ENCODE measurements at places on chromosomes 16 and 17.

DNA sequence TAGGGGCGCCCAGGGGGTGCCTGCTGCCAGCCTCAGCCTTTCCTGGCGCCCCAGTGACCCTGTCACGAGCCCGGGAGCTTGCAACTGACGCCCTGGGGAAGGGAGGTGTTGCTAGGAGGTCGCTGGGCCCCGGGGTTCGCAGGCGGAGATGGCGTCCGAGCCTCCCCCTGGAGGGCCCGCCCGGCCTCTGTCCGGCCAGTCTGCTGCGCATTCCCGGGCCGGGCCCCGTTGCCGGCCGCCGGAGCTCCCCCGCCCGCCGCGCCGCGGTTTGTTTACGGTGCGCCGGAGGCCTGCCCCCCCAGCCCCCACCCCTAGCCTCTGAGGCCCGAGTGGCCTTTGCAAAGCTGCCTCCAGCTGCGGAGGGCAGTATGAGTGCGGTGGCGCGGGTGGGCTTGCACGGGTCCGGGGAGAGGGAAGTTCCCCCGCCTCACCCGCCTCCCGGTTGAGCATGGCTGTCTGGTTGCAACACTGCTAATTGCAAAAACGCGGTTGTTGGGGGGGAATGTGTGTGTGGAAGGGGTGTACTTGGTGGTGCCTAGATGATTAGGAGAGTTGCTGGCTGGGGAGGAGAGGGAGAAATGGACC is 514 bp downstream of the THRA start:
- no peak for DNase-seq

- DNase-seq: no peak
Observed at GRCh38 chr17:17079336-17079735, 37.1 kb downstream of the MPRIP start.

DNA sequence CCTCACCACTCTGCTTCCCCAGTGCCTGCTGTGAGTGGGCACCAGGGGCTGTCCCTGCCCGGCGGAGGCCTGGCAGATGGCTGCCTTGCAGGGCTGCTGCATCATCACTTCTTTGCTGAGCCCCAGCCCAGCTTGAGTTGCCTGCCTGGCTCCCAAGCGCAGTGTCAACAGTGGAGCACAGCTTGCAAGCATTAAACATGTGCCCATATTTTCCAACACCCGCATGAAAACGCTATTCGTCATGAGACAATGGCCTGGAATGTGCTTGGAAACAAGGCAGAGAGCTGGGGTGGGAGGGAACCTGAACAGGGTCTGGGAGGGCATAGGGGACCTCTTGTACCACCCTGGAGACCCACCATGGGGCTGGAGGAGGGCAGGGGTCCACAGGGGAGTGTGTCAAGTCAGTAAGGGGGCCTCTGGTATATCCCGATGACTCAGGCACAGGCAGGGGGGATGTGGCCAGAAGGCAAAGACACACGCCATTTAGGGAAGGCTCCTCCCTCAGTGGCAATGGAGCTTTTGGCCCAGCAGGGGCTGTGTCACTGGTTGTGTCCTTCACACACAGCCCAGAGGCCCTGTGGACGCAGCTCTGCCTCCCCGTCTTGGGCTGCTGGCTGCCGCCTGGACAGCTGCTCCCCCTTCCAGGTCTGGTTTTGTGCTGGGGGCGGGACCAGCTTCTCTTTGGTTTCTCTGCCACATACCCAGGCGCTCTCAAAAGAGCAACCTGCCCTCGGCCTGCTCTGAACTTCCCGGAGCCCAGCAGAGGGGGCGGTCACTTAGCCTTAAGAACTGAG is 17.4 kb upstream of the MTSS2 start:
- no peak for DNase-seq

GRCh38 chr17:2274414-2274813 is 29.2 kb downstream of the SMG6 start:
- DNase-seq: no peak

DNA sequence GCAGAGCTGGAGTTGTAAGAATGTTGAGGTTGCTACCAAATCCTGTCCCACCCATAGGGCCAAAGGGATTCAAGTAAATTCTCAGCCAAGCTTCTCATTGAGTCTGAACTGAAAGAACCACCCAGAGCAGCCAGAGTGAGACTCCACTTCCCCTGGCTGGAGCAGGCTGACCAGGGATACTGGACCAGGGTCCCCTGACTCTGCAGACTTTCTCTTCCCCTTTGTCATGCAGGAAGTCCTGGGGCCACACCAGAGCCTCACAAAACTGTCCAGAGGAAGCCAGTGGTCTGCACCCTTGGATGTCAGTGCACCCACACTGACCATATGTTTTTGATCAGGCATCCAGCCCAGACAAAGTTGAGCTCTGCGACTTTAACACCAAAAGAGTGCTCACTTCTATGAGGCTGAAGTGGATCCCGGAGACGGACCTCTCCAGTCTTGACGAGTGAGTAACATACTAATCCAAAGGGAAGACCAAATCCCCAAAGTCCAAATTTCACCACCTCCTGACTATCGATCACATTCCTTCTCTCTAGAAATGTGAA is 4.1 kb downstream of the NXN start:
- no peak for DNase-seq

- no peak for DNase-seq
Observed at GRCh38 chr16:11791144-11791828, 5.8 kb downstream of the ZC3H7A start.

DNA sequence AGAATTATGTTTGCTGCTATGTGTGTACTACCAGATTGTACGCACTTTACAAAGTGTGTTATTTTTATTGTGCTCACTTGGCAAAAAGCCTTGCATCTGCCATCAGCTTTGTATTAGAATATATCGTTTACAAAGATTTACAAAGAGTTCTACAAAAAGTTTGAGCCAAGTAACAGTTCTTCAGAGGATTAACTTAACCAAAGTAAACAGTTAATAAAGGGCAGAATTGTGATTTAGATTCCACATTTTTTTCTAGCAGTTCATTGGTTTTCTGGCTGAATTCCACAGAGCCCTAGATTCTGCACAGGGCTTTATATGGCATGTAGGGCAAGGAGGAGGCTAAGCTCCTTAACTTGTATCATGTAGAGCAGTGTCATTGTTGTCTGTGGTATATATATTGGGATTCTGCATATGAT is 29.4 kb downstream of the UTP18 start:
- DNase-seq: no peak

GRCh38 chr17:38619451-38619795 is 13.7 kb upstream of the SRCIN1 start:
- DNase-seq: no peak

GRCh38 chr17:74290340-74290739 is 16.3 kb downstream of the DNAI2 start:
- DNase-seq: no peak

DNA sequence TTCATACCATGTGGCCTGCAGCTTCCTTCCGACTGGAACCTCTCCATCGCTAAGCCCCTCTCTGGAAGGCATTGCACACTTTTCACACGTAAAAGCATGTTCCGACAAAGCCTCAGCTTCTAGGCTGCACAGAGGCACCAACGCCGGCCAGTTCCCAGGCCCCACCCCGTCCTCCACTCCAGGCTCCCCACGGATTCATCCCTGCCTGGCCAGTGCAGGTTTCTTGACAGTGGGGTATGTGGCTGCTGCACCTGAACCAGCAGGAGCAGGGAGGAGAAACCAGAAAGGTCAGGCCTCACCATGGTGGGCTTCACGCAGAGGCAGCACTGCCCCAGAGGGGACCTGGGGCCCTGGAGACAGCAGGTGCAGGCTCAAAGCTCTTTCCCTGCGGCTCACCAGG is 14.2 kb downstream of the TIMM22 start:
- DNase-seq: no peak

GRCh38 chr16:24890746-24891145 is 45.0 kb downstream of the SLC5A11 start:
- no peak for DNase-seq

GRCh38 chr16:50718761-50719400 is 23.0 kb upstream of the CYLD start:
- DNase-seq: no peak

- no peak for DNase-seq
Observed at GRCh38 chr16:82329504-82330192, 159.6 kb upstream of the MPHOSPH6 start.

DNA sequence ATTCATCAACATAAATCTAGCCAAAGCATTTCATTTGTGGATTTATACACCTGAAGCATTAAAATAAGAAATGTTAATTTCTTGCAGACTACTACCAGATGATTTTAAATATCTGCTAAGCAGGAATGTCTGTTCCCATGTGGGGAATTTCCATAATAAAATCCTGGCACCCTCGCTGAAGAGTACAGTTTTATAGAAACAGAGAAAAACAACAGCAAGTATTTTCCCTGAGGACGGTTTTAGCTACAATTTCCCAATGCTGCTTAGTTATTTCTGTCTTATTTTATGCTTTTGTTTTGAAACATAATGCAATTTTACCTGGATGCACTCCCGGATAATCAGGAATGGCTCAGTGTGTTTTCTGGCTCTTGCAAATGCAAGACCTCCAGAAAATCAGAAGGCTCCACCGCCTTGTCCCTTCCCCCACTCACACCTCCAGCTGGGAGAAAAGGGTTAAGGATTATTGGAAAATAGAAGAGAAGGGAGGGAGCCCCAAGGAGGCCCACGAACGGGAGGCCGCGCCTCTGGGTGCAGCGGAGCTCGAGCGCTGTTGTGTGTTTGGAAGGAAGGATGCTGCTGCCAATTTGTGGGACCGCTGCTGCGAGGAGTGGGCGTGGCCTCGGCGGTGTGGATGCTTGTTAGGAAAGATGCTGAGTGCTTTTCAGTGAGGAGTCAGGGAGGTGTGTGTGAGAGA is at the start of gene CNTNAP4:
TSS of gene CNTNAP4 (plus strand) at position 657 of the 694 bp plus-strand sequence. CDS start 262 bp downstream, outside the sequence.
- DNase-seq: no peak

GRCh38 chr17:74892974-74893911 is at the start of gene FADS6:
TSS of gene FADS6 (minus strand) at chr17:74893633. CDS start at chr17:74893595, 38 bp downstream.
- DNase-seq: no peak

- DNase-seq: no peak
Observed at GRCh38 chr17:78903101-78903779, at the start of gene CEP295NL. TSS of gene CEP295NL (minus strand) at chr17:78903201. CDS start at chr17:78901828, 1,373 bp downstream.

DNA sequence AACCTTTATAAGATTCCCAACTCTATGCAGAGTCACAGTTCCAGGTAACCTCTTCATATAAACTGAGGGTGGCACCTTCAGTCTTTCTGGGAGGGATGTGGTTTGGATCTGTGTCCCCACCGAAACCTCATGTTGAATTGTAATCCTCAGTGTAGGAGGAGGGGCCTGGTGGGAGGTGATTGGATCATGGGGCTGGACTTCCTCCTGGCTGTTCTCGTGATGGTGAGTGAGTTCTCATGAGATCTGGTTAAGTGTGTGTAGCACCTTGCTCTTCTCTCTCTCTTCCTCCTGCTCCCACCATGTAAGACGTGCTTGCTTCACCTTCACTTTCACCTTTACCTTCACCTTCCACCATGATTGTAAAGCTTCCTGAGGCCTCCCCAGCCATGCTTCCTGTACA is 30.5 kb downstream of the HS3ST2 start:
- DNase-seq: no peak

GRCh38 chr17:67993998-67994361 is 2.3 kb downstream of the C17orf58 start:
- DNase-seq: no peak

DNA sequence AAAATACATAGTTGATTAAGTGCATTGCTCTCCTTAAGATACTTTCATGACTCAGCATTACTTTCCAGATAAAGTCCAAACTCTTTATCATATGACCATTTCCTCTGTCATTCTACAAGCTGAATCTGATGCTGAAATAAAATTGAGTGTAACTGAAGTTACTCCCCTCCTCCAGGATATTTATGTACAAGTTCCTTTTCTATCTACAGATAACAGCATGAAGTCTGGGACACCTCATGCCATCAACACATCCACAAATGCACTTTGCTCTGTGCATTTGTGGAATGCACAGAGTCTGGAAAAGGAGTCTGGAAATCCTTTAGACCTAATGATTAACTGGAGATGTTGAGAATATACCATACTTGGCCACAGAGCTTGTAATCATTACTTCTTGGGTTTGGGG is 60.5 kb downstream of the ACSM2B start:
- DNase-seq: no peak

GRCh38 chr16:68093816-68094613 is 8.8 kb downstream of the NFATC3 start:
- DNase-seq: peak; percentile 44

GRCh38 chr17:49992933-49993422 is 2.0 kb downstream of the DLX3 start:
- no peak for DNase-seq

DNA sequence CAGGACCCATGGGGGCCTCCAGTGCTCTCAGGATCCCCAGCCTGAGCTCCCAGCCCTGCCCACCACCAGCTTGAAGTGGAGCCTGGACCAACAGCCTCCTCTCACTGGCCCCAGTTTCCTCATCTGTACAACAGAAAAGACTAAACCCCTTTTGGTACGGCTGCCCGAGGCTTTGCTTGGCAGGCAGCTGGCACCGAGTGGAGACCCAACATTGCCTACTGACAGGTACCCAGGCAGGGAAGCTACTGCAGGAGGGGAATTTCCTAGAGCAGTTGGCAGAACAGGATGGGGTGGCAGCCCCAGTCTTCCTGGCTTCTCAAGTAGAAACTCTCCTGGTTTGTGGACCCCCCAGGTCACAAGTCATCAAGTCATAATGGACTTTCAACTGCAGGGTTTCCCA is 14.2 kb downstream of the SREBF1 start:
- DNase-seq: no peak

DNA sequence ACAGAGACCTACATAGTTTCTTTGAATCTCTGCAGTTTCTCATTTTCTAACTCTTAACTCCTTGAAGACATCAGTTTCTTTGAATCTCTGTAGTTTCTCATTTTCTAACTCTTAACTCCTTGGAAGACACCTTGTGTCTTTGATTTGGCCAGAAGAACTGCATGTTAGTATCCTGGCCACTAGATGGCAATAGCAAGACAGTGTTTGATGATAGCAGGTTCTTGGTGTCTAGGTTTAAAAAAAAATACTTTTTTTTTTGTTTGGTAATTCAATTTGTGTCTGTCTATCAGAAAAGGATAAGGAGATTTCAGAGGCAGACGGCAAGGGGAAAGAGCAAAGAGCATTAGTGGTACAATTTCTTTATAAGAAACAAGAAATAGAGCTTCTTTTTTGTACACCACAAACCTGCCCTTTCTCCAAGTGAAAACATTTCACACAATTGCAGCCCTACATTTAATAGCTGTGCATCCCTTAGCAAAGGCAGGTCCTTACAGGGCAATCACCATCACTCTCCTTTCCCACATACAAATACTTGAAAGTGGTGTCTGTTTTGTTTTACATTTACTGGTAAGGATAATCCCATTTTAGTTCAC is 1324.9 kb upstream of the CDH8 start:
- no peak for DNase-seq

GRCh38 chr17:77359236-77359635 is 218.5 kb downstream of the SEC14L1 start:
- DNase-seq: no peak

GRCh38 chr16:54891346-54891745 is 39.3 kb upstream of the IRX5 start:
- DNase-seq: no peak

GRCh38 chr16:88391144-88391850 is 8.5 kb downstream of the ZNF469 start:
- DNase-seq: no peak

DNA sequence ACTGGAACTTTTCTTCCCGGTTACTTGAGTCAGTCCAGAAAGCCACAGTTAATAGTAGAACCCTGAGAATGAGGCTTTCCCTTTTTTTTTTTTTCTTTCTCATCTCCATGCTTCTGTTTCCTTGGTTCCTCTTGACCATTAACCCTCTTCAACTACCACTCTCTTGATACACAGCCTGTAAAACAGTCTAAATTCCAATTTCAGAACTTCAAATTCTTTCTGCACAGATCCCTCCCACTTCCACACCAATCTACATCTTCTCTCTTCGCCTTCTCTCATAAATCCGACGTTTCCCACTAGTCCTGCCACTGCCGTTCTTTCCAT is 588 bp downstream of the METTL16 start:
- DNase-seq: no peak

- DNase-seq: no peak
Observed at GRCh38 chr17:55200904-55201303, 63.9 kb upstream of the HLF start.
